CD4-positive, alpha-beta T cell treated with Interleukin-6 for 4 hours (primary cell): ENCODE measurements at places on chromosomes 7 and 10.

GRCh38 chr7:95190515-95190914 lies 133.8 kb downstream of the PON1 start:
- no peak for DNase-seq

DNA sequence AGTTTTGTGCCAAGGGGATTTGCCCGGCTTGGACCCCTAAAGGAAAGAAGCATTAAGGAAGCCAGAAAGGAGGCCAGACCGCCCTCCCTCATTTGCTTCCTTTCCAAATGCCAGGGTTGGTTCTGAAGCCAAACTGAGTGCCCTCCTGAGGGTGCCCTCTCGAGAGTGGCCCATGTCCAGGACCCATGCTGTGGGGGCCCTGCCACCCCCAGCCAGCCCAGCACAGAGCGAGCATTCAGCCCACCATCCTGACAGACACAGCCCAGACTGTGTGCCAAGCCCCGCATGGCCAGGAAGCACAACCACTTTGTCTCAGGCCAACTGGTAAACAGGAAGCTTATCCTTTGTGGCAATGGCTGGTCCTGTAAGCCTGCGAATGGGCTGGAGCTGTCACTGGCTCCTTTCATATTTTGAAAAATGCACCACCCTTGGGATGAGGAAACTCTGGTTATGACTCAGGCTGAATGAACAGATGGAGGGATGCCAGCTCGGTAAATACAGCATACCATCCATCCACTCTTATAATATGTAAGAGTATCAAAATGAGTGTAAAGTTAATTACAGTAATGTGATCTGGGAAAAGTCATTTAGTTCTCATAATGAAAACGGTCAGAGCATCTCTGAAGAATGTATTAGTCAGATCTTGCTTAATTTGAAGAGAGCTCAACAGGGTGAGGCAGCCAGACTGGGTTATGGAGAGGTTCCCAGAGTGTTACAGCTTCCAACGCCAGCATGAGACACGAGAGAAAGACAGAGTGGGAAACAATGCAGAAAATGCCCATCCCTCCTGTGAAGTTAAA lies 65.0 kb downstream of the STK17A start:
- peak; percentile 69 for DNase-seq

DNA sequence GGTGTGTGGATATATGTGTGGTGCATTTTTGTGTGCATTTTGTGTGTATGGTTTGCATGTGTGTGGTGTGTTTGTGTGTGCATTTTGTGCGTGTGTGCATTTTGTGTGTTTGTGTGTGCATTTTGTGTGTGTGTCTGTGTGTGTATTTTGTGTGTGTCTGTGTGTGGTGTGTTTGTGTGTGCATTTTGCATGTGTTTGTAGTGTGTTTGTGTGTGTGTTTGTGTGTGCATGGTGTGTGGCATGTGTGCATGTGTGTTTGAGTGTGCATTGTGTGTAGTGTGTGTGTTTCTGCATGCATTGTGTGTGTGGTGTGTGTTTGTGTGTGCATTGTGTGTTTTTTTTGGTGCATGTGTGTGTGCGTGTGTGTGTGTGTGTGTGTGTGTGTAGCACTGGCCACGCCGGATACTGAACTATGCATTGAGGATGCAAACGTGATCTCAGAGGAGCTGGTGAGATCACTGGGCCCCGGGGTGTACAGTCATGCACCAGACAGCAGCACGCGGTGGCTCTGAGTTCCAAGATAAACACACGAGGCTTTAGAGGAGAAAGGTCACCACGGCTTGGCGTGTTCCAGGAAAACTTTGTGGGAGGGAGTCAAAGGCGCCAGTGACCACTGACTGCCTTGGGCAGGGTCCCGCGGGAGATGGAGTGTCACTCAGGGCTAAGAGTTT lies 106.6 kb upstream of the SHH start:
- no peak for DNase-seq

DNA sequence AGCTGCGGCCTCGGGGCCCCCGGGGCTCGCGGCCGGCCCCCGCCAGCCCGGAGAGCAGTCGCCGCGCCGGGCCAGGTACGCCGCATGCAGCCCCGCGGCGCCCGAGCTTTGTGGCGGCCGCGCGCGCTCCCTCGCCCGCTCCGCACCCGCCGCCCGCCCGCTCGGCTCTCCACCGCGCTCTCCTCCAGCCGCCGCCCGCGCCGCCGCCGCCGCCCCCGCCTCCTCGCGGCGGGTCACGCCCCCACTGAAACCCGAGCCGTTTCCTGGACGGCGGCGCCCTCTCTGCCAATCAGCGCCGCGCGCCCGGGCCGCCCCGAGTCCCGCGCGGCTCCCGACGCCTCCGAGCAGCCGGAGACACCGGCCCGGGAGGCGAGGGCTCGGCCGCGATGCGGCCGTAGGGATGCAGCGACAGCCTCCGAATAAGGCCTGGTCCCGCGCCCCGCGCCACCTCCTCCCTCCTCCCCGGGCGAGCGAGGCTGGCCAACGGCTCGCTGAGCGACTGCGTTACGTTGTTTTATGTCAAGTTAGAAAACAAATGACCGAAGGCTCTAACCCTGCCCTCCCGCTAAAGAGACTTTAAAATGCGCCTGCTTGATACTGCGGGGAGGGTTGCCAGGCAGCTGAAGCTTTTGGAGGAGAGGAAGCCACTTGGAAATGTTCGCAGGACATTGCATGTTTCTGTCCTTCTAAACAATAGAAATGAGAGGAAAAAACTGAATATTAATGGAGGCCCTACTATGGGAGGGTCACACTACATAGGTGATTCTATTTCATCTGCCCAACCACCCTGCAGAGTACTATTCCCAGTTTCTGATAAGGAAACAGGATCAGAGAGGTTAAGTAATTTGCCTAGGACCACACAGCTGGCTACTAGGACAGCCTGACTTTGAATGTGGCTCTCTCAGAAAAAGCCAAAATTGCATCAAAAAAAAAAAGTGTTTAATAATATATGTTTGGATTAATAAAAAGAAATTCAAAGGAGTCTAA lies at the start of gene FGFR2:
Gene FGFR2 (minus strand): TSS at position 182 of the 987 bp plus-strand sequence. CDS start 4,627 bp downstream, outside the sequence.
- peak; percentile 25 for DNase-seq

- DNase-seq = no peak
Measured at GRCh38 chr10:68989317-68989990, 851 bp downstream of the KIFBP start.

GRCh38 chr10:5107860-5108526 lies 13.8 kb downstream of the AKR1C3 start:
- no peak for DNase-seq

- peak; percentile 18 for DNase-seq
Measured at GRCh38 chr10:24951201-24952142, 934 bp downstream of the PRTFDC1 start.

DNA sequence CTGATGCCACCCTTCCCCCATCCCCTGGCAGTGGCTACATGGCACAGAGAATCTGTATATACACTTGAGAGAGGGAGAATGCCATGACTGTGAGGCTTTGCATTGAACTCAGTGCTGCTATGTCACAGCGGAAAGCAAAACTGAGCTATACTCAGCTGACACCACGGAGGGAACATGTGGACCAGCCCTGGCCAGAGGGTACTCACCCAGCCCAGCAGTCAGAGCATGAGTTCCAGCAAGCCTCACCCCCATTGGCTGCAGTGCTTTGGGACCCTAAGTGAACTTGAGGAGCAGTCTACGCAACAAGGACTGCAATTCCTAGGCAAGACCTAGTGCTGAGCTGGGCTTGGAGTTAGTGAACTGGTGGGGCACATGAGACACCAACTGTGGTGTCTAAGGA lies 10.3 kb upstream of the AOC1 start:
- no peak for DNase-seq

DNA sequence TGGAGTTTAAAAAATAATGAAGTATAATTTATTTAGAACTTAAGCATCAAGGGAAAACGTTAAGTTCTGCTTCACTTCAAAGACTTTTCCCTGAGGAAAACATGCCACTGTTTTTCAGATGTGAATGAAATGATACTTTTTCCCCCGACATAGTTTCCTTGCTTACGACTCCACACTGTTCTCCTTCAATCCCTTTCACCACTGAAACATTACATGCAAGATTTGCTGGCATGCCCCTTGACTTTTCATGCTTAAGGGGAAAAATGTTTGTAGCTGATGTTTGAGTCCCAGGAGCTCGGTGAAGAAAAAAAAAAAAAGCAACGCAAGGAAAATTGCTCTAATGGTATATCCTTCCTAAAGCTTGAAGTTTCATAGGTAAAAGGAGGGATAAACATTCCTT lies 10.0 kb downstream of the GLI3 start:
- no peak for DNase-seq

- no peak for DNase-seq
Measured at GRCh38 chr10:34995925-34996324, 94.2 kb downstream of the CUL2 start.

DNA sequence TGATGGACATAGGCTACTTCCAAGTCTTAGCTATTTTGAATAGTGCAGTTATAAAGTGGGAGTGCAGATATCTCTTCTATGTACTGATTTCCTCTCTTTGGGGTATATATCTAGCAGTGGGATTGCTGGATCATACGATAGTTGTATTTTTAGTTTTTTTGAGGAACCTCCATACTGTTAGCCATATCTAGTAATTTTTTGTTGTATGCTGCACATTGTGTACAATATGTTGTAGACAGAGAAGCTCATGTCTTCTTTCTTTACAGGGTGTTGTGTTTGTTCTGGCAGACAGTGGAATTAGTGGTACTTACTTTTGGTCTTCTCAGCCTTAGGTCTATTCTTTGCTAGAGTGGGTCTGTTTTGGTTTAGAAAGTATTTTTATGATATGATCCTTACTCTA lies 13.7 kb upstream of the DIP2C start:
- DNase-seq = no peak

- DNase-seq = no peak
Measured at GRCh38 chr7:74674166-74674565, 16.6 kb downstream of the GTF2I start.

GRCh38 chr10:21318540-21319167 lies 206.8 kb downstream of the SKIDA1 start:
- DNase-seq = no peak

DNA sequence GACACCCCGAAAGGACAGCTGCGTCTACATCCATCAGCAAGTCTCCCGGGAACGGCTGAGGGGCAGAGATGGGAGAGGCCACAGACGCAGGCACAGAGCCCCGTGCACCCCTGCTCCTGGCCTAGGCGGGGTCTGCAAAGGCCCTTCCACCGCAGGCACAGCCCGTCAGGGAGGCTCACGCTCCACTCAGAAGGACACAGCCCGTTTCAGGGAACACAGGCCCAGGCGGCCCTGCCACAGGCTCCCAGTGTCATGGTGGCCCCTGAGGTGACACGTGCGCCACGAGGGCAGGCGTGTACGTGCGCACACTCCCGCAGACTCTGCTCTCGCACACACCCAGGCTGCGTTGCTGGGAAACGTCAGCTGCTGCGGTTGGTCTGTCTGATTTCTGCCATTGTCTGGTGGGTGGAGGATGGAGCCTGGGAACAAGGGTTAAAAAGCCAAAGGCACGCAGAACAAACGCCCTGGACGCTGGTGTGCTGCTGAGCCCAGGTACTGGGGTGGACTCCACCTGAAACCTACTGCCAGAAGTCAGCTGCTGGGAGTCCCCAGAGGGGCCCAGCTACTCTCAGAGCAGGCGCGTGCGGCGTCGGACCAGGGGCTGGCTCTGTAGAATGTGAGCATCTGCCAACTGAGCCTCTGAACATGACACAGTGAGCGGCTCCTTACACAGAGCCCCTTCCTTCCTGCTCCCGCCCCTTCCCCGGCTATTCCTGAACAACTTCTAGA lies 13.1 kb downstream of the GPER1 start:
- DNase-seq = no peak

- no peak for DNase-seq
Measured at GRCh38 chr7:32194537-32194936, 124.3 kb upstream of the PDE1C start.
